ENCODE measurements at places on chromosomes 3 and 15. TPM values are rescaled to one million over a fixed set of nuclear protein-coding genes. Genes with fewer than 3 reads are reported as not detected.
A peak's percentile ranks its signal among the peaks of the same experiment; 100 is the strongest.

GRCh38 chr15:98976500-98976899, 31.1 kb downstream of the PGPEP1L start:
- H3K27ac ChIP-seq = no peak overlapping the region
- DNase-seq = no peak
- H3K4me3 ChIP-seq = no peak overlapping the region
- no peaks in the 10 kb centered on the region for H3K27me3 ChIP-seq

GRCh38 chr15:47384341-47384740, 333.0 kb upstream of the SEMA6D start:
- H3K36me3 ChIP-seq = no peaks in the 10 kb centered on the region
- no peak overlapping the region for H3K4me3 ChIP-seq
- no peak for DNase-seq
- no peaks in the 10 kb centered on the region for H3K4me1 ChIP-seq
- no peak overlapping the region for H3K27ac ChIP-seq

Gene GADL1
- total RNA-seq = not detected

DNA sequence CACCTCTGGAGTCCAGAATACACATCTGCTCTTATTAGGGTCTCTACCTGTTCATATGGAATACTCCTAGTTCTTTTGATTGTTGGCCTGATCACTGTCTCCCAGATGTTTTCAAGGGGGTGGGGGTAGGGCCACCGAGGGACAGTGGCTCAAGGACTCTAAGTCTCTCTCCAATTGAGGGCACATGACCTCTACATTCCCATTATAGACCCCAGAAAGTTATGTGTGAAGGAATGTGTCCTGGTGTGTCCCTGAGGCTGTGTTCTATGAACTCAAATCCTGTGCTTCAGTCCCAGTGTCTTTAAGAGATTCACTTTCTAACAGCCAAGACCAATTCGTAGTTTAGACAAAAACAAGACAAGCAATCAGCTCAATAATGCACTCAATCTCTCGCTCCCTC, 357.4 kb downstream of the ERC2 start:
- no peaks in the 10 kb centered on the region for H3K4me1 ChIP-seq
- no peak overlapping the region for H3K27ac ChIP-seq
- no peaks in the 10 kb centered on the region for H3K36me3 ChIP-seq
- no peaks in the 10 kb centered on the region for H3K27me3 ChIP-seq

Gene DOCK3
- total RNA-seq = 1.7 TPM

GRCh38 chr15:28887339-28888174, 1.8 kb downstream of the APBA2 start:
- H3K36me3 ChIP-seq = no peaks in the 10 kb centered on the region
- H3K27me3 ChIP-seq = peaks cover 27% of the 10 kb centered on the region
- no peak overlapping the region for H3K4me3 ChIP-seq
- no peak overlapping the region for H3K27ac ChIP-seq

DNA sequence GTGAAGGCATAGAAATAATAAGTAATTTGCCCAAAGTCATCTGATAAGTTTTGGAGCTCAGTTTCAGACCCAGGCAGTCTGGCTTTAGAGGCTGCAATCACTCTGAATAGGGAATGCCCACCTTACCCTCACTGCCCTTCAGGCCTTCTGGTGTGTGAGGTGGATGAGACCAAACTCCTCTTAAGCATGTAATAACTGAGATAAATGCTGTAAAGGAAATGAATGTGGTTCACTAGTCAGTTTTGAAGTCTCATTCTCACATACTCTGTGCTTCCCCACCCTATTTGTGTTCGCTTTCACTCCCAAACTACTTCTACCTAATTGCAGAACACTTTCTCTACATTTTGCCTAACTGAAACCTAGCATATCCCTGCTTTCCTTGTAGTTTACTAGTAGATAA, 144.1 kb downstream of the FILIP1L start:
- H3K4me1 ChIP-seq = peaks cover 18% of the 10 kb centered on the region
- H3K4me3 ChIP-seq = no peak overlapping the region
- no peaks in the 10 kb centered on the region for H3K27me3 ChIP-seq
- no peak overlapping the region for H3K27ac ChIP-seq
- DNase-seq = no peak
- no peaks in the 10 kb centered on the region for H3K36me3 ChIP-seq

DNA sequence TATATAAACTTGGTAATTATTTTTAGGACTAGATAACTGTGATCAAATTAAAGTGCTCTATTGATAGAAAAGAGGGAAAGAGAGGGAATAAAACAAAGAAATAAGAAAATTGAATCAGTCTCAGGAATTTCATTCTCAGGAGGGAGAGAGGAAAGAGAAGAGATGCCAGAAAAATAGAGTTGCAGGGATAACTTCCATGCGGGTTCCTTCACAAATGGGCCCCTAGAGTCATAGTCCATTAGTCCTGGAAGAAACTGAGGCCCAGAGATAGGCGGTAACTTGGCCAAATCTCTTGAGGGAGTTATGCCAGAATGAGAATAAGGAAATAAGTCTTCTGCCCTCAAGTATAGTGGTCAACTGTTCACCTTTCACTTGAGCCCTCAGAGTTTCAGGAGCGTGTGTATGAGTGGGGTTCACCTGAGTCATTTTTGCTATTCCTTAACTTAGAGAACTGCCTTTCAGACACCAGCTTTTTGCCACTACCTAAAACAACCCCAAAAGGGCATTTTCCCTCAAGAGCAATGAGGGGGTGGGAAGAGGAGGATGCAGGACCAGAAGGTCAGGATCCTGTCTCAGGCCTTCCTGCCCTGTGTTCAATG, 192.6 kb downstream of the MEX3B start:
- H3K36me3 ChIP-seq = no peaks in the 10 kb centered on the region
- H3K4me1 ChIP-seq = no peaks in the 10 kb centered on the region
- H3K27me3 ChIP-seq = no peaks in the 10 kb centered on the region
- no peak overlapping the region for H3K4me3 ChIP-seq

Gene SLC24A5
- total RNA-seq = not detected

- no peaks in the 10 kb centered on the region for H3K4me1 ChIP-seq
- H3K27me3 ChIP-seq = no peaks in the 10 kb centered on the region
- no peak for DNase-seq
- no peaks in the 10 kb centered on the region for H3K36me3 ChIP-seq
Observed at GRCh38 chr3:54900838-54901591, 26.8 kb downstream of the LRTM1 start.

GRCh38 chr3:123684636-123685035, 99.8 kb upstream of the HACD2 start:
- no peaks in the 10 kb centered on the region for H3K36me3 ChIP-seq
- H3K4me1 ChIP-seq = no peaks in the 10 kb centered on the region
- DNase-seq = no peak

Gene CCR1
- 20.0 TPM for total RNA-seq

GRCh38 chr3:188400494-188401243, 246.7 kb downstream of the LPP start:
- H3K4me1 ChIP-seq = peaks cover 41% of the 10 kb centered on the region
- H3K27ac ChIP-seq = no peak overlapping the region
- peaks cover 3% of the 10 kb centered on the region for H3K27me3 ChIP-seq
- peaks cover 6% of the 10 kb centered on the region for H3K36me3 ChIP-seq
- DNase-seq = peak; percentile 18

GRCh38 chr3:133893683-133894352, 1.9 kb downstream of the RAB6B start:
- peaks cover 51% of the 10 kb centered on the region for H3K27me3 ChIP-seq
- H3K4me3 ChIP-seq = no peak overlapping the region
- H3K27ac ChIP-seq = no peak overlapping the region
- peaks cover 4% of the 10 kb centered on the region for H3K4me1 ChIP-seq
- H3K36me3 ChIP-seq = no peaks in the 10 kb centered on the region
- DNase-seq = no peak

DNA sequence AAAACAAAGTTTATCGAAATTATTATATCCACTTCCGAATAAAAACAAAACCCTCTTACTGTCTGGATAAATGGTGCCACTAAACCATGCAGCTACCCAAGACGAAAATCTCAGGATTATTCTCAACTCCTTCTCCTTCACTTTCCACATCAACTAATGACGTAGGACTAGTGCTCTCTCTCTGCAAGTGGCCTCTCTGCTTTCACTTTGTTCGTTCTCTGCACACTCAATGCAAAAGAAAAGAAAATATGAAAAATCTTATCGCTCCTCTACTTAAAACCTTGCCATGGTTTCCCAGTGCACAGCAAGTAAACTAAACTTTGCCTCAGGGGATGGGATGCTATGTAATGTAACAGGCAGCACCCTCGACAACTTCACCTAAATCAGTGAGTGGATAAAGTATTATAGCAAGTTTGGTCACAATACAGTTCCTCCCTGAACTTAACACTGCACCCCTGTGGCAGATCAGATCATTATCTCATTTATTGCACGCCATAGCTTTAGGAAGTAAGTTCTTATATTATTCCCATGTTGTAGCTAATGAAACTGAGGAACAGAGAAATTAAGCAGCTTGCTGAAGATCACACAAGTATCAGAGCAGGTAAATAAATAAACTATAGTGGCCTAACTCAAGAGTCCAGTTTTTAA, 262.7 kb upstream of the GADL1 start:
- H3K4me1 ChIP-seq = peaks cover 5% of the 10 kb centered on the region
- H3K27ac ChIP-seq = no peak overlapping the region
- H3K27me3 ChIP-seq = no peaks in the 10 kb centered on the region

GRCh38 chr15:77656294-77656693, 23.6 kb upstream of the LINGO1 start:
- no peak overlapping the region for H3K4me3 ChIP-seq
- no peak overlapping the region for H3K27ac ChIP-seq
- H3K4me1 ChIP-seq = no peaks in the 10 kb centered on the region
- no peaks in the 10 kb centered on the region for H3K36me3 ChIP-seq
- no peak for DNase-seq

Gene FMN1
- 0.15 TPM for total RNA-seq

Gene ADCY5
- total RNA-seq = not detected

Gene ZNF609
- 30.0 TPM for total RNA-seq

Gene FGF12
- not detected for total RNA-seq

- no peak overlapping the region for H3K4me3 ChIP-seq
- no peak overlapping the region for H3K27ac ChIP-seq
- H3K36me3 ChIP-seq = no peaks in the 10 kb centered on the region
- no peak for DNase-seq
- H3K4me1 ChIP-seq = no peaks in the 10 kb centered on the region
Observed at GRCh38 chr3:87186608-87187159, 40.4 kb upstream of the CHMP2B start.

Gene RBMS3
- total RNA-seq = 0.38 TPM

Gene LRRK1
- 1.1 TPM for total RNA-seq

- no peak overlapping the region for H3K27ac ChIP-seq
- H3K27me3 ChIP-seq = peaks cover 2% of the 10 kb centered on the region
- H3K4me1 ChIP-seq = peaks cover 30% of the 10 kb centered on the region
- DNase-seq = no peak
Observed at GRCh38 chr3:29283231-29284119, 2.6 kb downstream of the RBMS3 start.

DNA sequence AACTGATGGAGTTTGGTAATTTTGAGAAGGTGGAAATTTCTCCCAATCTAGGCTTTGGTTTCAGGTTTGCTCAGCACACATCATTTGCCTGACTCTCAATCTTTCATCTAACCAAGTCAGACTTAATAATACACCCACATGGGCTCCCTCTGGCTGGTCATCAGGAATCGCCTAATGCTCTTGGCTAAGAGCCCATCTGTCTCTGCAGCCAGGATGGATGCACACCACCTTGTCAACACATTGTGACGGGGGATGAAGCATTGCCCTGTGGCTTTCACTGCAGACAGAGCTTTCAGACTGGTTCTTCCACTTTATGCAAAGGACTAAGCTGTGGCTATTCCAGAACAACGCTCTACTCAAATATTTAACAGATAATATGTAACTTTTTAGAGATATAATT, 3.0 kb upstream of the HDGFL3 start:
- H3K36me3 ChIP-seq = peaks cover 3% of the 10 kb centered on the region
- no peak overlapping the region for H3K4me3 ChIP-seq
- peaks cover 7% of the 10 kb centered on the region for H3K4me1 ChIP-seq
- H3K27ac ChIP-seq = no peak overlapping the region
- peaks cover 16% of the 10 kb centered on the region for H3K27me3 ChIP-seq

- no peak overlapping the region for H3K4me3 ChIP-seq
- H3K4me1 ChIP-seq = no peaks in the 10 kb centered on the region
- H3K36me3 ChIP-seq = no peaks in the 10 kb centered on the region
- H3K27ac ChIP-seq = no peak overlapping the region
- no peak for DNase-seq
- H3K27me3 ChIP-seq = no peaks in the 10 kb centered on the region
Observed at GRCh38 chr15:25179673-25180511, 225.1 kb downstream of the SNRPN start.

Gene KLHL25
- 4.3 TPM for total RNA-seq

DNA sequence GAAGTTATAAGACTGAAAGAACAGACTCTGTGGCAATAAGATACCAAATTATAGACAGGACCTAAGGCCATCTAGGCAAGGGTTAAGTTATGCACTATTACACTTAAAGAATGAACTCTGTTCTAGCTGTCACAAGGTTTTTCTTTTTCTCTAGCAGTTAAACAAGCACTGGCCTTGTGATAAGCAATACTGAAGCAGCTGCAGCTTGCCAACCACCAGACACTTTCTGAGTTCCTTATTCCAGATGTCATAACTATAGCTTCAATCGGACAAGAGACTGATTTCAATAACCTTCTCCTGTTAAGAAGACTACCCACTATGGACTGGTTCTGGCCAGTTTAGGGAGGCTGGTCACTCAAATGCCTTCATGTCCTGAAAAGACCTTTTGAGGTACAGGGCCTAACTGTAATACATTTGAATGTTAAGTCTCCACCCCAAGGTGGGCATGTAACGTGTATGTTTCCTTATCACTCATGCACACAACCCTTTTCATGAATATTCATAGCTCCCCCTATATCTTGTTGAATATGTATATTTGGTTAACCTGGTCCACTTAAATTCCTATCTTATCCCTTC, 85.8 kb downstream of the CFAP20DC start:
- H3K36me3 ChIP-seq = no peaks in the 10 kb centered on the region
- H3K4me1 ChIP-seq = no peaks in the 10 kb centered on the region
- DNase-seq = no peak
- H3K27ac ChIP-seq = no peak overlapping the region
- H3K27me3 ChIP-seq = no peaks in the 10 kb centered on the region
- no peak overlapping the region for H3K4me3 ChIP-seq

DNA sequence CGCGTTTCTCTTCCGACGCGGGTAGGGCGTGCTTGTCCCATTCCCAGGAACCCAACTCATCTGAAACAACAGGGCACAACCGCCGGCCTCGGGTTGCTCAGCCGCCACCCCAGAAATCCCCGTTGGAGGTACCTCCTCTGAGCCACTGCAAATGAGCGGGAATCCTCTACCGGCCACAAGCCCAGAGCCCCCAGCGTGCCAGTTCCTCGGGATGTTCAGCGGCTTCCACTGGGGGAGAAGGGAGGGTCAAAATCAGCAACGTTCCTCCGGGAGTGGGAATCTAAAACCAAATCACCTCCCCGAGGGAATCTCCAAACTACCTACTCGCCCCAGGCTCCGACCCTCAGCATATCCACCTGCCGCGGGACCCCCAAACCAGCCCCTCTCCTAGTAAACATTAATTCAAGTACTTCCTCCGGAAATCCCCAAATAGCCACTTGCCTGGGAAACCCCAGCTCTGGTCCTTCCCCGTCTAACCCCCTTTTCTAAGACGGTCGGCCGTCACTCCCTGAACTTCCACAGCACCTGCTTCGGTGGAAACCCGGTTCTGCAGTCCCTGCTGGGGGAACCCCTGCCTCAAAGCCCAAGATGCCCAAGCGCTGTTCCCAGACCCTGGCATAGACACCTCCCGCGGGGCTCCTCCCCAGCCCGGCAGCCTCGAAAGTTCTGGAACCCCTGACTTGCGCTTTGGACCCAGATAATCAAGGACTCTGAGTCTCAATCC, 887 bp downstream of the OXTR start:
- no peak overlapping the region for H3K27ac ChIP-seq
- peak overlapping the region; percentile 39 for H3K4me3 ChIP-seq
- no peak for DNase-seq
- peaks cover 16% of the 10 kb centered on the region for H3K4me1 ChIP-seq
- peaks cover 53% of the 10 kb centered on the region for H3K27me3 ChIP-seq

GRCh38 chr3:177459401-177459800, 262.1 kb upstream of the TBL1XR1 start:
- no peak for DNase-seq
- H3K4me1 ChIP-seq = peaks cover 7% of the 10 kb centered on the region
- no peaks in the 10 kb centered on the region for H3K27me3 ChIP-seq
- H3K36me3 ChIP-seq = no peaks in the 10 kb centered on the region

Measured in activated CD4-positive, alpha-beta memory T cell treated with anti-CD3 and anti-CD28 coated beads, Interleukin-2, amount 10 ng/mL, durations not matched to agents 7 days and 5 days (primary cell).